H7 (cell line): ENCODE measurements at places on chromosomes 4 and X. TPM values are rescaled to one million over a fixed set of nuclear protein-coding genes. Genes with fewer than 3 reads are reported as not detected.

DNA sequence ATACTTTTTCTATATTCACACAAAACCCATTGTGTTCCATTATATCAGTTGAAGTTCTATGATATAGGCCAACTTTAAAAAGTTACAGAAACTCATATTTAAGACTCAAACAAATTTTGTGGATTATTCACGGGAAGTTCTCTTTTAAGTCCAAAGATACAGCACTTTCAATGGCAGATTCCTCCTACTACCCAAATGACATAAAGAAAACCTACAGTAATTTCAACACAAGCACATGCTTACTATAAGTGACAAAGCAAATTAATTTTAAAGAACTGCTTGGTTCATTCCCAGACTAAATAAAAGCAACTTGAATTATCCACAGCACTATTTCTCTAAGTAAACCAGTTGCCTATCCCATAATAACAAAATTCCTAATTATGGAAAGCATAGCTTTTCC is 4.1 kb downstream of the PPA2 start:
- no peak for DNase-seq

- DNase-seq, result no peak
Observed at GRCh38 chr4:52407545-52407944, 251.6 kb downstream of the USP46 start.

GRCh38 chr4:58360354-58361133 is 1250.4 kb upstream of the IGFBP7 start:
- DNase-seq, result no peak

DNA sequence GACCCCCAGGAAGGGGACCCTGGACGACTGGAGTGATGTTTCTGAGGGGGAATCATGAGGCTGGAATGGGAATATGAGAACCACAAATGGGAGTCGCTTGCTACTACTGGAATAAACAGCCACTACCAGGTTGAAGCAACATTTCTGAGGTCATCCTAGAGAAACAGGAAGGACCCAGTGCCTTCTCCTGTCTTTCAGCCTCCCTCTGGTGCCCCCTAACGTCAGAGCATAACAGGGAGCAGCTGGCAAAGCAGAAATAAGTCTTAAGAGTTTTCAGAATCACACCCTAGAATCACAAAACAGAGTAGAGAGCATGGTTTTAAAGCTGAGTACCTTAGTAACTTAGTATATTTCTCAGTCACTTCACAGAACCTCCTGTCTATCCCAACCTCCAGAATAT is 347.8 kb upstream of the PITX2 start:
- peak; percentile 14 for DNase-seq

- DNase-seq, result no peak
Observed at GRCh38 chr4:138790706-138791340, 224.8 kb upstream of the NOCT start.

DNA sequence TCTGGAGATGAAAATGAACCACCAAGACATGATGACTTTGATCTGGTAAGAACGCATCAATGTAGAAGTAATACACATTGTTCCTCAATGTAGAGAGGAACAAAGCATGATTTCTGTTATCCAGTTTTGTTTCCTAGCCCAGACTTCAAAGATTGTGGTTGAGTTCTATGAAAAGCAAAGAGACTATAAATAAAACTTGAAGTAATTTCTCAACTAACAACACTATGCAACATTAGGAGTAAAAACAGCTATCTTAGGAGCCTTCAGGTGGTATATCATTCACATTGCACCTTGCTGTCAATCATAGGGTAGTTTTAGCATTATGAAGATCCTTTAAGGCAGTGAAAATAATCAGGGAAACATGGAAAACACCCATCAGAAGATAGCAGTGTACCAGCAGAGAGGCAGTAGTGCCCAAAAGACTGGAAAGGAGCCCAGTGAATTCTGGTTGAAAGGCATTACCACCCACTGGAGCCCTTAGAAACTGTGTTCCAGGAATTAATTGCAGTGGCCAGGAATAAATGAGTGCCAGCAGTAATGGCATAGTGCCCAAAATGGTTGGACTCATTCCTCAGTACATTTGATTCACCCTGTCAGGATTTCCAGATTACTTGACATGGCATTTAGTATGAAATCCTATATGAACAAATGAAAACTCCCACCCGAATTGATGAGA is 300.7 kb upstream of the CXXC4 start:
- no peak for DNase-seq

Gene MSANTD1
- total RNA-seq, result 0.07 and 0.24 TPM in 2 replicates

DNA sequence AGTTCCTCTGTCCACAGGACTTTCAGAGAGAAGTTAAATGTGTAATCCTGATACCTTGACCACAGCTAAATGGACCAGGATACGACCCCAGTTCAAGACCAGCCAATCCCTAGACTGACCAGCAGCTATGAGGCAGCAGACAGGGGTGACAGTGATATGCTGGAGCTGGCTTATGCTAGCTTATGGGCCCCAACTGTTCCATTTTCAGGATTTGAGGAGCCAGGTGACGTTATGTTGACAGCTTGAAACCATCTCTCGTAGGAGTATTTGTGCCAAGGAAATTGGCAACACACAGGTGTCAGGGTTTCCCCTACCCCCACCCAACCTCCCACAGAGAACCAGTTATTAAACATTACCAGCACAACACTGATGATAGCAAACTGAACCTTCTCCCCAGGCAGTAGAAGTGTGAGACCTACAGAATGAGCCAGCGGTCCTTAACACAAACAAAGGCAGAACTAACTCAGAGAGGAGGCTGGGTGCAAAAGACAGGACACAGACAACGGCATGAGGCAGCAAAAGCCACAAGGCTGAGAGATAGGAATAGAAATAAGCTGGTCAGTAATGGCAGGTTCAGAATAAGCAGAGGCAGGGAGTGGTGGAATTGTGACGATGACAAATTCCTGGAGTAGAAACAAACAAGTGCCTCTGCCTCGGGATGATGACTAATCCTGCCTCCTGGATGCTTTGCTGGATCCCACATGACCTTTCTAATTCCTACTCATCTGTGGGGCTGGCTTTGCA is 85.6 kb upstream of the CPEB2 start:
- no peak for DNase-seq

Gene ARMCX2
- 108 and 114 TPM in 2 replicates for total RNA-seq

DNA sequence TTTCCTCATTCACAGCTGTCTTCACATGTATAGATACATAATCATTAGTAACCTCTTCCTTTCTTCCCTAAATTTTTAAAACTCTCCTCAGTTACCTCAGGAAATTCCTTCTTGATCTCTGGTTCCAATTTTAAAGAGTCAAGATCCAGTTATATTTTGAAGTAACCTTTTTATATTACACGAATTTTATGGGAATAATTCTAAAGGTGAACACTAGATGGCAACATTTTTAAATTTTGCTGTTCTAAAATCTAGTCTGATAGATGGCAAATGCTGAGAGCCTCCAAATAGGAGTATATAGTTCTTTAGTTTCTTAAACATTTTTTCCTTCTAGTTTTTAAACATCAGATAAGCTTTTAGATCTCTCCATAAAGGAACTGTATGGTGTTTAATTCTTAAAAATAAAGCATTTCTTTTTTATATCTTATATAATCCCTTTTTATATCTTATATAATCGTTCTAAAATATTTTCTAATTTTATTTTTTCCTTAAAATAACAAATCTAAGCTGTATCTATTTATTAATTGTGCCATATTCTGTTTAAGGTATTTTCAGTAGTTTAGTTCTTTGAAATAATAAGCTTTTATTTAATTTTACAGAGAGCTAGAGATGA is 37.9 kb upstream of the PAPSS1 start:
- DNase-seq, result no peak

GRCh38 chr4:155403886-155404285 is 27.1 kb upstream of the MAP9 start:
- DNase-seq, result peak; percentile 35

DNA sequence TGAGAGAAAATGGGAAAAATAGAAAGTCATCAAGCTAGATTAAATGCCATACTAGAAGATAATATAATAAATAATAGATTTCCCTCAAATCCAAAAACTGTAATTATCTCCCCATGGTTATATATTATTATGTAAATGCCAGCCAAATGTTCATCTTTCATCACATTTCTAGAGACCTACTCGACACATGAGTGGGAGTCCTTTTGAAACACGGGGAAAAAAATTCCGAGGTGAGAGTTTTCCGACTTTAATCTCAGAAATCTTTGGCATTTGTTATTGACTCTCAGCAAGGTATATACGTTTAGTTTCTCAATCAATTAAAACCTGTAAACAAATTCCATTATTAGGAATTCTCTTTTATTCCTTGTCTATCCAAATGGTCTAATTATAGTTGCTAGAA is 465.4 kb upstream of the SMIM31 start:
- no peak for DNase-seq

- DNase-seq, result no peak
Observed at GRCh38 chrX:105226499-105226898, 6.0 kb upstream of the TEX13A start.

DNA sequence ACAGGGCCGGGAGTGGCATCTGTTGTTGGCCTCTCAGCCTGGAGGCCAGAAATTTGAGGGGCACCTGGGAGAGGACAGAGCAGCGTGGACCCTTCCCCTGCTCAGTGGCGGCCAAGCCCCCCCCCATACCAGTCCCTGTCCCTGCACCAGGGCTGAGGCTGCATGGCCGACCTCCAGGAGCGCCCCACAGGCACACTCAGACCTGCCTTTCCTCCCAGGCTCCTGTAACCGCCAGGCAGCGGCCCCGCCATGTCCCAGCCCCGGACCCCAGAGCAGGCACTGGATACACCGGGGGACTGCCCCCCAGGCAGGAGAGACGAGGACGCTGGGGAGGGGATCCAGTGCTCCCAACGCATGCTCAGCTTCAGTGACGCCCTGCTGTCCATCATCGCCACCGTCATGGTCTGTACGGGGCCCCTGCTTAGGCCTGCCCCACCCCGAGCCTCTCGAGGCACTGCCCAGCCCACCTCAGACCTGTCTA is 15.3 kb downstream of the TMEM175 start:
- peak; percentile 71 for DNase-seq

Gene TLR6
- total RNA-seq, result under 0.01 TPM in 1 of 2 replicates, not detected in the other

- no peak for DNase-seq
Observed at GRCh38 chrX:40462795-40463194, 118.0 kb upstream of the ATP6AP2 start.

- DNase-seq, result no peak
Observed at GRCh38 chrX:37817176-37817575, 30.2 kb downstream of the DYNLT3 start.

- DNase-seq, result no peak
Observed at GRCh38 chrX:74304016-74304415, at the start of gene ZCCHC13. Gene ZCCHC13, plus strand, starts transcription at chrX:74304180. Its CDS starts 87 bp downstream, at chrX:74304267.

GRCh38 chr4:145179281-145179860 is 1.0 kb downstream of the OTUD4 start:
- peak; percentile 69 for DNase-seq

DNA sequence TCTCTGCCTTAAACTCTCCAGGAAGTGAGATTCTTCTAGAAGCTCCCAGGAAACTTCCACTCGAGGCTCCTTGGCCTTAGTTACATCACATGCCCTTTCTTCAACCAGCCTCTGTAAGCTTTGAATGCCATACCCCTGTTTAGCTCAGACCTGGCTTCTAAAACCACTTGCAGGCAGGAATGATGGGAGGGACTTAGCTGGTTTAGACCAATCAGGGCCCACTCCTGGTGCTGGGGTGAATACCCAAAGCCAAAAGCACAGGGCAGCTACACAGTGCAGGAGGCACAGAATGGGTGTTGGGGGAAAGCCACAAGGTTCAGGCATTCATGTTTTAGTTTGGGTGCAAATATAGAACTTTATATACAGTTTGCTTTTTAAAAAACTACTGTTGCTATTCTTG is 296.2 kb downstream of the FRMPD4 start:
- DNase-seq, result peak; percentile 28

DNA sequence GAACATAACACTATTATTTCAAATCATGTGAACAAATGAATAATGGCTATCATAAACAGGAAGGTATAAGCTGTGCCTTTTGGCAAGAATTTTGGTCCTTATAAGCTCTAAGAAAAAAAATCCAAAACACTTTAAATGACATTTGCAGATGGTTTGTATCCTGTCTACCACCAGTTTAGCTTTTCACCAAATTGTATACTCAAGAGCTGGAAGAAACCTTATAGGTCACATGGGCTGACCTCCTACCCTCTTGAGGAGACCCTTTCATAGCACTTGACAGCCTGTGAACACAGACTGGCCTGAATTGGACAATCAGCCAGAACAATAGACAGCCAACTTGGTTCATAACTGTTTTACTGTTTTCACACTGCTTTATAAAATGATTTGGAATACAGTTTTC is 24.3 kb downstream of the USP26 start:
- no peak for DNase-seq

Gene HSFX3
- total RNA-seq, result not detected in 2 replicates
